ENCODE measurements at places on chromosomes 3 and 15. TPM values are rescaled to one million over a fixed set of nuclear protein-coding genes. Genes with fewer than 3 reads are reported as not detected.
A peak's percentile ranks its signal among the peaks of the same experiment; 100 is the strongest.

DNA sequence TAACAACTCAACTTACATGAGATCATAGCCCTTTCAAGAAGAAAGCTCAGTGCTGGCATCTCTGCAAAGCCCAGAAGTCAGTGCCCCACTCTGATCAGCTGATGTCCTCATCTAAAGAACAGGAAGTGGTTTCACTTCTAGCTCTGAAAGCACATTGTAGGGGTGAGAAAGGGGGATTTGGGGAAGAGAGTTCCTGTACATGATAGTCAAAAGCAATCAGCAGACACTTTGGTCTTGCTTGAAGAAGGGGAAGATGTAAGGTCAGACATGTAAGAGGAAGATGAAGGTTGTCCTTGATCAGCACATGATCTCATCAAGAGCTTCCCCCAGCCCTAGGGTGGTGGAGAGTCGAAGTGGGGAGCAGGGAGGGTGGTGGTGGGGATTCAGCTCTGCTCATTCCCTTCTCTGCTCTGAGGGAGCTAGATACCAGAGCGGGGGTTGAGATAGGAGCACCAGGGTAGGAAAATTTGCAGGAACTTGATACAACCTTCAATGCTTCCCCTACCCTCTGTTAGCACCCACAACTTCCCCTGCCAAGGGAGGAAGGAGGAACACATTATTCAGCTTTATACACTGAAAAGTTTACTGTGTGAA lies 76.4 kb upstream of the ETV5 start:
- no peak for DNase-seq

- DNase-seq, result no peak
These were observed 20.9 kb upstream of the CEMIP start for GRCh38 chr15:80758130-80758745.

DNA sequence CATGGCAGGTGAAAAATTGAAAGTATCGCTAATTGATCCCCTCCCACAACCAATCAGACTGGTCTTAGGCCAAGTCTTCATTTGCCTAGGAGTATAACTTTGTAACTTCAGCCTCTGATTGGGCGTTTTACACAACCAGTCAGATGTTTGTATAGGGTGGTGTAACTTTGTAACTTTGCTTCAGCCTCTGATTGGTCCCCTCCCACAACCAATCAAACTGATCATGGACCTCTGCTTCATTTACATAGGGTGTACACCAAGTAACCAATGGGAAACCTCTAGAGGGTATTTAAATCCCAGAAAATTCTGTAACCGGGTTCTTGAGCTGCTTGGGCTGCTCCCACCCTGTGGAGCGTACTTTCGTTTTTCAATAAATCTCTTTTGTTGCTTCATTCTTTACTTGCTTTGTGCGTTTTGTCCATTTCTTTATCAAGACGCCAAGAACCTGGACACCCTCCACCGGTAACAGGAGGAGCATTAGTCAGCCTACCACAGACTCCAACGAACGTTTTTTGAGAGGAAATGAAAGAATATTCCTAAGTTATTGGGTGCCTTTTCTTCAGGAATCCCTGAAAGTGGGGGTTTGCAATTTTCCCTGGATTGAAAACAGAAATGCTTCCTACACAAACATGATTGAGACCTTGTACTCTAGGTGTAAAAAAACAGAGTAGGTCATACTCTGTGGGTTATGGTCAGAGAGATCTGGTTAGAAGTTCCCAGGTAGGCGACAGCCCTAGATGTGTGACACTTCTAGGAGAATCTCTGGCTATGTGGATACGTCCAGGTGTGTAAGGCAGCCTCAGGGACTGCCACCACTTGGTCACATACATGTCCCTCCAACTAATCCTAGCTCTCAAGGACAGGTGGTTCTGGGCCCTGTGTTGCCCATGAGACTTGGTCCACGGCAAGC lies 5.5 kb upstream of the SACM1L start:
- no peak for DNase-seq

DNA sequence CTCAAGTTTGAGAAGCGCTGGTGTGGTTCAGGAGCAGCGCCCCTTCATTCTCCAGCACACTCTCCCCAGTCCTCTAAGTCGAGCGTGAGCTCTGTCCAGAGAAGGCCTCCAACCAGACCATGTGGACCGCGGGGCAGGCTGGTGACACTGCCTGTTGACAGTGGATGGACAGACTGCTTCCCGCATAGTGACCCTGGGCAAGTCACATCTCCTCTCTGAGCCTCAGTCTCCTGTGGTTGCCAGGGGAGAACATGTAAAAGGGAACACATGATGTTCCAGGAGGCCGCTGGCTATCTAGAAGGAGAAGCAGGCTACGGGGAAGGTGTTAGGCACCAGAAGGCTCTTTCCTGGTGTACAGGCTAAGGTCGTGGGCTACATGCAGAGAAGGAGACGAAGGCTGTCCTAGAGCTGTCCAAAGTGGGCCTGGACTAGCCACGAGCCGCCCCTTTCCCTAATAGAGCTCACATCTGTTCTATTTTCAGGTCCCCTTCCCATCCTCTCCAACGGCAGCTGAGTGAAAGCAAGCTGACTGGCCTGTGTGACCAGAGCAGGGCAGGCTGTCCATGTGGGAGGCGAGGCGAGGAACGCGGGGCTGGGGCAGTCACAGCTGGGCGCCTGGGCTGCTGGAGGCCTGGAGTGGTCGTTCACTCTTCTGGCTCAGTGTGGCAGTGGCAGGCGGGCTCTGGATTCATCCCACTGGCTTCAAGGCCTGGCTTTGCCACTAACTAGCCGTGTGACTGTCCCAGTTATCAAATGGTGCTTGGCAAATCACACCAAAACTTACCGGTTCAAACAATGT lies 11.1 kb downstream of the ISG20 start:
- DNase-seq, result no peak

DNA sequence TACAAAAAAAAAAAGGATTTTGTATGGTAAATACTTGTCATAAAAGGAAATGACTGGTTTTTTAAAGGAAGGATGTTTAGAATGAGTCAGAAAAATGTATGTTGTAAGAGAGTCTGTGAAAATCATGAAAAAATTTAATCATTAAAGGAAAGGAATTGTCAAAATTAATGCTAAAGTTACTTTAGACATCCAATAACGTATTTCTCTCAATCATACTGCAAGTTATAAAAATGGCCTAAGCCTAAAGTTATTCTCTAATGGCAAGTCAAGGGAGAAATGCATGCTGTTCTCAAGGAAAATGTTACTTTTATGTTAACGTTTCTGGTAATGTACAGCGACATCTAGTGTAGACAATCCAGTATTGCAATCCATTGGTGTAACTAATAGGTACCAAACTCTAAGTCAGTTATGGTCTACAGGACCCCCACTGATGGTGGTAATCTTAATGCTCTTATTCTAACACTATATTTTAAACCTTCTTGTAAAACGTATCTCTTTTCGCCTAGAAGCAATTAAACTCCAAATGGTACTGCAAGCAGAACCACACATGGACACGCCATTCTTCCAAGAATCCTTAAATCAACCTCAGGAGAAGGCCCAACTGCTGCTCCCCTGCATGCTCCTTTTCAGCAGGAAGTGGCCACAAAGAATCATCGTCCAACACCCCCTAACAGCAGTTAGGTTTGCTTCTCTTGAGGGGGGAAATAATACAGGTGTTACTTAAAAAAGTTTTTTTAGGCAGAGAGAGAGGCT lies 35.2 kb downstream of the NCEH1 start:
- DNase-seq, result no peak

DNA sequence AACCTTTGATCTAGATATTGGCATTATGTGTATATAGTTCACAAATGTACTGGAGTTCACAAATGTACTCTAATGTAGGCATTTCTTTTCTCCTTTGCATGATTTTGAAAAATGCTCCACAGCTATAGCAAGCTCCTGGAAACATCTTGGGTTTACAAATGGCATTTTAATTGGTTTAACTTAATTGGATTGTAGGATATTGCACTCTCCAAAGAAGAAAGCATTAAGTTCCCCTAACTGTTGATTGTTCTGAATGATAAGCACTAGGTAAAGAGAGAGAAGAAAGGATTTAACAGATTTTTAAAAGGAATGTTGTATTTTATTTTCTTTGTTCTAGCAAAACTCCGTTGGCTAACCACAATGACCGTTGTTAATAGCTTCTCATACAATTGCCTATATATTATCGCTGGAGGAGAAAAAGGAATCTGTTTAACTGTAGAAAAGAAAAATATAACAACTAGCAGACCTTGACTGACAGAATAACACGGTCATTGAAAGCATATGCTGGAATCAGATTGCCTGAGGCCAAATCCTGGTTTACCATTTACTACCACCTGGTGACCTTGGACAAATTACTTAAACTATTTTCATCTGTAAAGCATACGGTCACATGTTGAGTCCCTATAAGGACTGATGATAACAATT lies 170.8 kb downstream of the PEX5L start:
- DNase-seq, result no peak

DNA sequence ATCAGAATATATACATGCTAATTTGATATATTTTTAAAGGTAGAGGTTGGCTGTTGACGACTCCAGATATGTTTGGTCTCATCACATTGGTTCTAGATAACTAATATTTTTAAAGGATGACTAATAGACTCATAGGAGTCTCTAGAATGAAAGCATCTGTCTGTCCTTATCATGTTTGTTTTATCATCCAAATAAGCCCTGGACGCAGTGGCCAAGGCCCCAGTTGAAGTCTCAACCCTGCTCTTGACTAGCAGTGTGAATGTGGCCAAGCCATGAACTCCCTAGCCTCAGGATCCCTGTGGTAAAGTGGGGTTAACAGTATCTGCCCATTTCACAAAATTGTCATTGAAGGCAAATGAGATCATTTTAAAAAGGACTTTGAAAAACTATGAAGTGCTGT lies 53.6 kb downstream of the ABHD2 start:
- no peak for DNase-seq

DNA sequence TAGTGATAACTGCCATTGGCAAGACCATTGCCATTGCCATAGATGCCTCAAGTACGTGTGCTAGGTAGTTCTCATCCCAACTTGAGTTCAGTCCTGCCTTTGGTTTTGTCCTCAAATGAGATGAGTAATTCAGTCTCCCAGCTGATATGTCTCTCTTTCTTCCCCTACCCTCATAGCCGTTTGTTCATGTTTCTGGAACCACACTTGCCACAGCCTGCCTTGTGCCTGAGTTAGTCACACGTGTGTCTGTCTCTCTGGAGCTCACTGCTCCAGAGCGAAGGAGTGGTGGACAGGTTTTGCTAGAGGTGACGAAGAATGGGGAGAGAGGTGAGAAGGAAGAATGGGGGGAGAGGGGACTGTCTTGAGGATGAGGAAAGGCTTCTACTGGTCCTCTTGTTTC lies 88.0 kb upstream of the IGF1R start:
- no peak for DNase-seq

- no peak for DNase-seq
These were observed 300.7 kb downstream of the OXSM start for GRCh38 chr3:26090589-26090988.

- DNase-seq, result no peak
These were observed 298.2 kb downstream of the UBE2E2 start for GRCh38 chr3:23501201-23501802.

DNA sequence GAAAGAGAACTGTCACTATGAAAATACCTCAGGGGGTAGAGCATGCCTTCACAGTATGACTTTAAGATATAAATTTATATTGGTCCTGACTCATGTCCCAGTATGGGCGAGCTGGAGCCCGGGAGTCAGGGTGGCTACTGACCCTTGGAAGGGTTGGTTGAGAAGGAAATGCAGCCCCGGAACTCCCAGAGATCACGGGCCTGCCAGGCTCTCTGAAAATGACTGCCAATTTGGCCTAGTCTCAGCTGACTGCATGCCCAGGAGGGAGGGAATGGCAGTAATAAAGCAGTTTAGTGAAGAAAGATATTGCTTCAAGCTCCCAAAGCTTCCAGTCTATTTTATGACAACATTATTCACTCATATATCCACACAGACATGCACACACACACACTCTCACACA lies 299.0 kb downstream of the NR2F2 start:
- peak; percentile 56 for DNase-seq

DNA sequence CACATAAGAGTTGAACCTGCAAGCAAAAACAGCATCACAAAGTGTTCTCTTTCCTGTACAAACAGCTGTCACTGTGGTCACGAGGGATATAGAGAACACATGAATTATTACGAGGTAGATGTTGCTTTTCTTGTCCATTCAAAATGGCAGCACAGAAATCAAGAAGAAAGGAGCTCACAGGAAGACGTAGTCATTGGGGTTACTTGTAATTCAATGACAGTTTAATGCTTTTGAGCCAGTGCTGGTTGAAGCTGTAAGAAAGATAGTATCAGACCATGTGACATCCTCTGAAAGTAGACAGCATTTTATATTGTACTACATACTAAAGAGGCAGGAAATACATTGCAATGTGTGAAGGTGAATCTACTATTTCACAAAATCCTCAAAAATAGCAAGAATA lies 140.4 kb downstream of the ABI3BP start:
- no peak for DNase-seq

DNA sequence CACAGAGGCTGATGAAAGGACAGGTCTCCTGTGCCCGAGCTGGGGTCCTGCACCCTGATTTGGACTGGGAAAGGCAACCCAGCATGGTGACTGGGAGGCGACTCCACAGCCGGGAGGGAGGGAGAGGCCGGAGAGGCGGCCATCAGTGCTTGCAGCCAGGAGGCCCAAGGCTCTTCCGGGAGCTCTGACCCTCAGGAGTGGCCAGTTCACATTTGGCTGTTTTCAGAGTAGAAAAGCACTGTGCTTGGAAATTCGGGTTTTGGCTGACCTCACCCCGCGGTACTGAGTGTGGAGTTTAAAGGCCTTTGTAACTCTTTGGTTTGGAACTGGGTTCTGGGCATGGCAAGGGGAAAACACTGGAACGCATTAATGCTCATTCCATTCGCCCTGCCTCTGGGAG lies 31.9 kb downstream of the SMAD6 start:
- DNase-seq, result peak; percentile 30

DNA sequence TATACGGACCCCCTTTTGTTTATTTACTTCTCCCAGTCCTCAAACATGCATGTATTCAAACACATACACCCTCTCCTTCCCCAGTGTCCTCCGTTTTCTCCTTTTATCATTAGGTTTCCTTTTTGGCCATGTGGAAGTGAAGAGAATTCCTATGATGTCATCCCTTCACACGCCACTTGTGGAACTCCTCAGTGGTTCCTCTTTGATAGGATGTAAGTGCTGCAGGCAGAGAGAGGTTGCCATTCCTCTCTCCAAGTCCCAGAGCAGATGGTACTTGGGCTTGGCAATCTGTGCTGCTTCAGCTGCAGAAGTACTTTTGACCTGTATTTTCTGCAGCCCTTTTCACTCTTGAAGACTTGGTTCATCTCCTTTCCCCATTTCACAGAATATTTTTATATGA lies 32.9 kb upstream of the CRTC3 start:
- DNase-seq, result no peak

DNA sequence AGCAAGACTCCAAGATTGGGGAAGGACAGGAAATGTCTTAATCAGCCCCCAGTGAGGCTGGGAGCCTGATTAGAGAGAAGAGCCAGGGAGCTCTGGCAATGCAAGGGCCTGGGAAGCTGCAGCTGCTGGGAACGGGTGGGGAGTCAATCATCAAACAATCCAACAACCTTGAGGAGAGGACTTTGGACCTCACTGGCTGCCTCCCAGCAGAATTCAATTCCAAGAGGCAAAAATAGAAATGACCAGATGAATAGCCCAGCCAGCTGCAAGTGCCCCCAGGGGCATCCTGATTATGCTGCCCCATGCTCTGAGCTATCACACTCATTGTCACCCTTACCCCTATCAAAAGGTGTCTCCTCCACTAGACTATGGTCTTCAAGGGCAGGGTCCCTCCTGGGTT lies 6.1 kb upstream of the HOMER2 start:
- DNase-seq, result no peak

Gene FETUB
- not detected for total RNA-seq

Gene DUOXA2
- not detected for total RNA-seq

Gene SLC6A11
- not detected for total RNA-seq

Gene SMAD6
- total RNA-seq, result 13.5 TPM

Gene BMF
- total RNA-seq, result 1.9 TPM

Gene HDC
- 1.1 TPM for total RNA-seq

Gene LRRC15
- total RNA-seq, result 0.74 TPM

Gene ZBED2
- total RNA-seq, result not detected

Gene RFT1
- total RNA-seq, result 12.6 TPM

Data from left cardiac atrium (tissue), 4 donors.